Stimulated activated naive CD8-positive, alpha-beta T cell treated with anti-CD3 and anti-CD28 coated beads, Interleukin-15, amount 100 ng/mL, for 72 hours (primary cell): ENCODE measurements at places on chromosomes 11 and 22.
A peak's percentile ranks its signal among the peaks of the same experiment; 100 is the strongest.

GRCh38 chr11:128533472-128533871 lies 53.9 kb downstream of the ETS1 start:
- no peak for DNase-seq

- DNase-seq, result no peak
Observed at GRCh38 chr22:30873086-30873650, 95.4 kb downstream of the MORC2 start.

GRCh38 chr11:18707811-18708340 lies 9.3 kb downstream of the TMEM86A start:
- no peak for DNase-seq

DNA sequence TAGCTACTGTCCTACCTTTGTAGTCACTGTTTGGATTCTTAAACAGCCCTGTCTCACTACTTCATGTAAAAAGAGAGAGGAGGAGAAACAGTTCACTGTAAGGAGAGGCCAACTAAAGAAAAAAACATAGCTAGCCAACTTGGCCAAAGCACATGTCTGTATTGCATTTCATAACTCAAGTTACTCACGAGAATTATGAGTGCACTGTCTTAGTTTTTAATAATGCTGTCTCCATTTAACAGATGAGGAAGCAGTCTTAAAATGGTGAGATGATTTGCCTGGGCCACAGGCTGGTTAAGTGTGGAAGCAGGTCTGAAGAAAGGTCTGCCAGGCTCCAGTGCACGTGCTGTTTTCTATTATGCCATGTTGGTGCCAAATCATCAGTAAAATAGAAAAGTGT lies 104.5 kb downstream of the UVRAG start:
- DNase-seq, result no peak

DNA sequence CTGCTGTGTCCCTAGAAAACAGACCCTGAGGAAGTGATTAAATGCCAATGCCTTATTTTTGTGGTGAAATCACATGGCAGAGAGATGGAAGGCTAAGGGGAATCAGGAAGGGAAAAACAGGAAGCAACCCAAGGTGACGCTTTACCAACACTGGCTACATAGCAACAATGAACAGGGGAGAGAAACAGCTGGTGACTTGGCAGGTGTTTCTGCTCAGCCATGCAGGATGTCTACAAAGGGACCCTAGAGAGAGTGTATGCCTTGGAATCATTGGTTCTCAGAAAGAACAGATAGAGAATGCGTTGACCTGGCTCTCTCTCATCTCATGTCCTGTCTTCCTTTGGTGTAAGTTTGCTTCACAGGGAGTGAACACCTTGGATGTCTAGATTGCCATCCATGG lies 911.9 kb downstream of the OPCML start:
- no peak for DNase-seq

- DNase-seq, result peak; percentile 70
Observed at GRCh38 chr11:64767344-64768299, 7.8 kb upstream of the PYGM start.

GRCh38 chr11:61921446-61921845 lies 4.1 kb upstream of the RAB3IL1 start:
- DNase-seq, result no peak

DNA sequence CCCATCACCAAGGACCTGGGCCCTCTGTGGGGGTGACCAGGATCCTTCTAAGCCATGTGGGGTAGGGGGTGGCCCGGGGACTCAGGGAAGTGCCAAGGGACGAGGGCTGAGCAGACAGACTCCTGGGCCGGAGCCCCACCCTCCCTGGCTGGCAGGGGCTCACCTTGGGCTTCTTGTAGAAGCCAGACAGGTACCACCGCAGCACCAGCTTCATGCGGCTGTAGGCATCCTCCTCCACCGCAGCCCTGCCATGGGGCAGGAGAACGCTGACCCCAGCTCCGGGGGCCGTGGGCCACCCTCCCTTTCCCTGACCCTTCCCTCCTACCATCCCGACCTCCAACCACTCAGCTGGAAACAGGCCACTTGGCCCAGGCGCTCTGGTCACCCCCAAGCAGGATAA lies 45.9 kb upstream of the CARS1 start:
- DNase-seq, result no peak
